ENCODE measurements at places on chromosomes 16 and 17.

GRCh38 chr17:2978116-2978515 lies 85.3 kb downstream of the OR1D5 start:
- DNase-seq = no peak

GRCh38 chr17:76635039-76635438 lies 8.5 kb downstream of the ST6GALNAC1 start:
- DNase-seq = no peak

- DNase-seq = no peak
Observed at GRCh38 chr16:86431540-86431939, 78.8 kb upstream of the FOXF1 start.

DNA sequence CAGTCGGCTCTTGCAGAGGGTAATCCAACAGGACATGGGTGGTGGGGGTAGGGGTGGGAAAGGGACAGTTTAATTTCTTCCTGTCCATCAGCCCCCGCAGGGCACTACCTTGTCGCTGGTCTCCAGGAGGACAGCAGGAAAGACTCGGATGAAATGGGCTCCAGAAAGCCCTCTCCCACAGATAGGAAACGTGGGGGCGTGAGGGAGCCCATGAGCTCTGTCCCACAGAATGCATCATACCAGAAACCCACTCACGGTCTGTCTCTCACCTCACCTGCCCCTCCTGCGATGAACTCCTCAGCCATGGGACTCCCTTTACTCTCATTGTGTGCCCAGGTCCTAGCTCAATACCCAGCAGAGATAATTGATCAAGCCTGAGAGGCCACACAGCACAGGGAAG lies 240.1 kb downstream of the GSG1L start:
- no peak for DNase-seq

GRCh38 chr16:86991679-86992078 lies 325.5 kb downstream of the C16orf95 start:
- DNase-seq = no peak

DNA sequence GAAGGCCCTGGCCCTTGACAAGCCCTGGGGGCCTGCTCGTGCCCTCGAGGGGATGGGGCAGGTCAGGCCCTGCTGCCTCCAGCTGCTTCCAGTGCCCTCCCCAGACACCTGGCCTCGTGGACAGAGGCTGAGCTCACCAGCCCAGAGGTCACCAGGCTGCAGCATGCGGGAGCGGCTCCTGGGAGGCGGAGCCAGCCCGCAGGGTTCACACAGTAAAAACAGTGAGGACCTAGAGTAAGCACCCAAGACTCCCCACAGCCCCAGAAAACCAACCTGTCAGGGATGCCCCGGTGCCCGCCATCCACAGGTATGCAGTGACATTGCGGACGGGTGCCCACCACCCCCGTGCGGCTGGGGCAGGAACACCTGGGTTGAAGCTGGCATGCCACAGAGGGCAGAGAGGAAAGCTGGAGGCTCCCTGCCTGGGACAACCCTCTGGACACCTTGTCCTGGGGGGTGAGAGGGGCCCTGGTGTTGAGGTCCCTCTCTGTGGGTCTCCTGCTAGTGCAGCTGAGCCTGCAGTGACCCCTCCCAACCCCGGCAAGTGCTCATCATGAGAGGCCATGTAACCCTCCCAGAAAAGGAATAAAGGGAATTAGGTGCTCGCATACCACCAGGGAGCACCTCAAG lies 62.1 kb downstream of the LMF1 start:
- DNase-seq = no peak

DNA sequence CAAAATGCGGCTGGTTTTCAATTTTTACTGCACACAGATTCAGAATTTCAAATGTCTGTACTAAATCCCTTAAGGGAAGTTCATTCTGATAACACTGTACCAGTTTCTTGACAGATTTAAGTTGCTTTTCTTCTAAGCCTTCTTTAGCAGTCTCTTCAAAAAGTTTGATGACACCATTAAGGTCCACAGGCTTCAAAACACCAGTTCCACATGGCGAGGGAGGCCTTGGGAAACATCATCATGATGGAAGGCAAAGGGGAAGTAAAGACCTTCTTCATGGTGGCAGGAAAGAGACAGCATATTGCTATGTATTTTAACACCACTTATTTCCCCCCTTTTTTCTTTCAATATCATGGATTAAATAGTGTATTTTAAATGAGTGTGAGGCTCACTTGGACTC lies 24.5 kb downstream of the NLRC5 start:
- DNase-seq = no peak

DNA sequence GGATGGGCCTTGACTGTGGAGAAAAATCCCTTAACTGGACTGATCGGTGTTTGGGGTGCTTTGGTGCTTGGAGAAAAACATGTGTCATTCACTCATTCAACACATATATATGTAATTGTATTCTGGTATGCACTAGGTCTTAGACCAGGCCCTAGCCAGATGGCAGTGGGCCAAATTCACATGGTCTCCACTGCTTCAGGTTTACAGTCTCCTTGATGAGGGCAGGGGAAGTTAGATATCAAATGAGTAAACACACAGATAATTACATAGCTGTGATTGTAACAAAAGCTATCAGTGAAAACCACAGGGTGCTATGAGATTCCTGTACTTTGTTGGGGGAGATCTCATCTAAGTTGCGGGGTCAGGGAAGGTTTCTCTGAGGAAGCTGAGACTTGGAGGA lies 78.8 kb downstream of the WWP2 start:
- DNase-seq = no peak

- DNase-seq = no peak
Observed at GRCh38 chr17:80270104-80270503, 9.5 kb downstream of the RNF213 start.

DNA sequence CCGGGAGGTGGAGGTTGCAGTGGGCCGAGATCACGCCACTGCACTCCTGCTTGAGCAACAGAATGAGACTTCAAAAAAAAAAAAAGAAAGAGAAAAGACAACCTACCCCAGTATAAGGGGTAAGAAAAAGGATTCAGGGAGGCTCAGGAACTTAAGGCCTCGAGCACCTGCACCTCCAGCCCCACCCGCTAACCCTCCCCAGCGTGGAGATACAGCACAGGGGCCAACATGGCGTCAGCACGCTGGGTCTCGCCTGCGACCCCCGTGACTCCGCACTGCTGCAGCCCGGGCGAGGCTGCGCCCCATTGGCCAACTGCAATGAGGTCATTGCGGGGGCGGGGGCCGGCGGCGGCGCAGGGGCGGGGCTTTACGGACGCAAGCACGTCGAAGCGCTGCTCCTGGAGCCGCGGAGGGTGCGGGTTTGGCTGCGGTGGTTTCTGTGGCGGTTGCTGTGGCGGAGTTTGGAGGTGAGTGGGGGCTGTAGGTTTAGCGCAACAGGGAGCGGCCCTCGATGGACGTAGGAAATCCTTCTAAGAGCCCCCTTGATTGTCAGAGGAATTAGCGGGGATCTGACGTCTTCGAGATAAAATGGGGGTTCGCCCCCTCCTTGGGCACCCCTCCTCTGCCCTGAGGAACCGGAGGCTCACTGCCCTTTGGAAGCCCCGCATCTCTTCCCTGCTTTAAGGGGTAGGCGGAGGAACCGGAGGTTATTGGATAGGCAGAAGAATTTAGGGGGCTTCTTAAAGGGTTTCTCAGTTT lies at the start of gene ATP6V0A1:
Gene ATP6V0A1 (plus strand): TSS at position 382 of the 759 bp plus-strand sequence. CDS start 2,017 bp downstream, outside the sequence.
- peak; percentile 80 for DNase-seq

GRCh38 chr16:1989209-1990100 lies at the start of gene SYNGR3:
Gene SYNGR3 (plus strand): TSS chr16:1989970. CDS start chr16:1990103, 133 bp downstream.
- no peak for DNase-seq

- DNase-seq = no peak
Observed at GRCh38 chr16:445566-445965, 20.1 kb downstream of the RAB11FIP3 start.

GRCh38 chr16:13797718-13798117 lies 122.2 kb upstream of the ERCC4 start:
- DNase-seq = no peak

DNA sequence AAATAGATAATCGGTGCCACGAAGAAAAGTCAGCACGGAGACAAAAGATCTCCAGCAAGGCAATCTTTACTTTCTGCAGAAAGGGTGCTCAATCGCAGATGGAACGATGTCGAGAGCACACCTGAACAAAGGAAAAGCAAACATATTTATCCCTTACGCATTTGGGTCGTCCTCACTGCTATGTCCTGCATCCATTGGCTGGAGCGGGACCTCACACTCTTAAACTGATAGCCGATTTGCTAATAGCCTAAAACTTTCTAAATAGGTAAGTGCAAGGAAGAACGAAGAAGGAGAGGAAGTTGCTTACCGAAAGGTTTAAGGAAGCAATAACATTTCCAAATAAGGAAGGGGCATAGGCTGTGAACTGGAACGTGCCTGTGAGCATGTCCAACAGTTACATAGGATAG lies 1.2 kb upstream of the AKAP10 start:
- DNase-seq = no peak

DNA sequence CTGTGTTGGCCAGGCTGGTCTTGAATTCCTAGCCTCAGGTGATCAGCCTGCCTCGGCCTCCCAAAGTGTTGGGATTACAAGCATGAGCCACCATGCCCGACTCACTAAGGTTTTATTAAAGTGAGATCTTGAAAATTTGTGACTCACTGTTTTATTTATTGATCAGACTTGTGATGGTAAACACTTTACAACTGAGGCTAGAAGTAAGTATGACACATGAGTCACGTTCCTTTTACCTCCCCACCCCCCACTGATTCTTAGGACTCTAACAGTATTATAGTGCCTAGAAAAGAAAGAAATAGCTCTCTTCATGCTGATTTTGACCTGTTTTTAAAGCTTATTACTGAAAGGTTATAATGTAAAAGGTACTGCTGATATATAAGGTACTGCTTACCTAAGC lies 160.6 kb downstream of the TANC2 start:
- no peak for DNase-seq

GRCh38 chr17:66947311-66947710 lies 17.2 kb upstream of the CACNG4 start:
- no peak for DNase-seq

- DNase-seq = no peak
Observed at GRCh38 chr17:9472094-9472493, 103.5 kb downstream of the STX8 start.

DNA sequence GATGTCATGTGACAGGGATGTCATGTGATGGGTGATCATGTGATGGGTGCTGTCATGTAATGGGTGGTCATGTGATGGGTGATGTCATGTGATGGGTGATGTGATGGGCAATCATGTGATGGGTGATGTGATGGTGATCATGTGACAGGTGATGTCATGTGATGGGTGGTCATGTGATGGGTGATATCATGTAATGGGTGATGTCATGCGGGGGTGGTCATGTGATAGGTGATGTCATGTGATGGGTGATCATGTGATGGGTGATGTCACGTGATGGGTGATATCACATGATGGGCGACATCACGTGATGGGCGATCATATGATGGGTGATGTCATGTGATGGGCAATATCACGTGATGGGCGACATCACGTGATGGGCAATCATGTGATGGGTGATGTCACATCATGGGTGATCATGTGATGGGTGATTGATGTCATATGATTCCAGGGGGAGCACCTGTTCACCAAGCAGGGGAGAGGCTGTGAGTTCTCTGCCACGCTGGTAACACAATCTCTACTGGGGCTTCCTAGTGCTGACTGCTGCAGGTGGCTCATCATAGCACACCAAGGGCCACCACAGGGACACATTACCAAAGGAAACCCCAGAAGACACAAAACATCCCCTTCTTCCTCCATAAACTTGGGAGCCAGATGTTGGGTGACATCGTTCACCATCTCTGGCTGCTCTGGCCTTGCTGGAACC lies 16.5 kb downstream of the CD300LB start:
- no peak for DNase-seq
